Activated CD4-positive, alpha-beta T cell treated with anti-CD3 and anti-CD28 coated beads for 4 hours (primary cell): ENCODE measurements at places on chromosomes 7 and 10.

GRCh38 chr10:15660990-15661389 is 58.7 kb downstream of the ITGA8 start:
- DNase-seq = no peak

- no peak for DNase-seq
Observed at GRCh38 chr7:46259947-46260346, 338.9 kb upstream of the IGFBP3 start.

DNA sequence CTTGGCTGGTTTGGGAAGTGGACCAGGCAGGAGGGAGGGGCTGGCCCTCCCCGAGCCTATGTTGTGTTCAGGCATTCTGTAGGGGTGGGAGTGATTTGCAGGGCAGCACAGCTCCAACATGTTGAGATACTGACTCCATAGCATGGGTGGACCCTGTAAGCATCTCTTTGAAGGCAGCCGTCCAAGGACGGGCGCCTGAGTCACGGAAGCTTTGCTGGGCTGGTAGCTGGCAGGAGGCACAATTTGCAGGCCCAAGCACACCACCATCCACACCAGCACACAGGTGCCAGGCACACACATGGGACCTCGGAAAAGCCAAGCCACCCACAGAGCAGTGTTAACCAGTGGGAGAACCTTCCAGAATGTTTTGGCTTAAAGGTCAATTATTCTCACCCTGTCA is 505.1 kb upstream of the FOXK1 start:
- DNase-seq = no peak

DNA sequence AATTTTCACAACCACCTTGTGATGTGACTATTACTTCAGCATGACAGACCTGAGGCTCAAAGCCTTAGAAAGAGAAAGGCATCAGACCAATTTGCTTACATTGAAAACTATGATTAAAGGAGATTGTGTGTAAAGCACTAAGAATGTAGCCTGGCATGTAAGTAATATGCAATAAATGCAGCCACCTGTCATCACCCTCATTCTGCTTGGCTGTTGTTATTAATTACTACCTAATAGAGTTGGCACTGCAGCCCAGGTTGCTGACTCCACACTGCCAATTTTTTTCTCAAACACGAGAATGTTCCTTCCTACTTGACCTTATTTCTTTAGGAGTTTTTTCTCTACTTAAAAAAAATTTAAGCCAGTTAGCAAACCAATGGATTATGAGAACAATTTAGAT is 61.2 kb upstream of the NPVF start:
- no peak for DNase-seq

DNA sequence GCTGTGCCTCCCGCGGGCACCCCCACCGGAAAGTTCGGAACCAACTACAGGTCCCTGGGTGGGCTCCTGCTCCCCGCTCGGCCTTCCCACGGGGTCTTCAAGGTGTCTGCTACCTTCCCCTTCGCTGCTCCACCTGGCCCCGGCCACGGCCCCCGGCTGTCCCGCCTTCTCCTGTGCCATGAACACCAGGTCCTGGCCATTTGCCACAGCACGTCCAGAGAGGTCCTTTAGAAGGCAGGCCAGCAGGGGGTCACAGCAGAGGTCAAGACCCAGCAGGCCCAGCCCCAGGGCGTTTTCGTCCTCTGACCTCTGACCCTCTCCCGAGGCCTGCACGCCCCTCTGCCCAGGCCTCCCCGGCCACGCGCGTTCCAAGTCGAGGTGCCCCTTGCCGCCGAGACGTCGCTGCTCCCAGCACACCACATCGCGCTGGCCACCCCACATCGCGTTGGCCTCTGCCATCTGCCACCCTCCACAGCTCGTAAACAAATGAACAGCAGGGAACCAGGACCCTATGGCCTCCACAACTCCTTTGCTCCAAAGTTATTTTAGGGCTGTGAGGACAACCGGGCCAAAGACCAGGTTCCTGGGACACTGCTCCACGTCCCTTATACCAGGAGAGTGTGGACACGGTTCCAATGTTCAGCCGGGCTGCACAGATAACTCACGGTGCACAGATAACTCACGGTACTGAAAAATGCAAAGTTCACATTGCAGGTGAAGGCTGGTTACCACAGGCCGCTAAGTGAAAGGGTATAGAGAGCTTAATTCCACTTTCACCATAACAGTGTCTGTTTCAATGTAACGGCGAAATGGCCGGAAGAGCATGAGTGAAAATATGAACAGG is 74.3 kb downstream of the CFAP46 start:
- DNase-seq = no peak

- no peak for DNase-seq
Observed at GRCh38 chr7:95582578-95583293, 13.6 kb downstream of the PDK4 start.

GRCh38 chr7:136957391-136957790 is 88.9 kb downstream of the CHRM2 start:
- DNase-seq = no peak

DNA sequence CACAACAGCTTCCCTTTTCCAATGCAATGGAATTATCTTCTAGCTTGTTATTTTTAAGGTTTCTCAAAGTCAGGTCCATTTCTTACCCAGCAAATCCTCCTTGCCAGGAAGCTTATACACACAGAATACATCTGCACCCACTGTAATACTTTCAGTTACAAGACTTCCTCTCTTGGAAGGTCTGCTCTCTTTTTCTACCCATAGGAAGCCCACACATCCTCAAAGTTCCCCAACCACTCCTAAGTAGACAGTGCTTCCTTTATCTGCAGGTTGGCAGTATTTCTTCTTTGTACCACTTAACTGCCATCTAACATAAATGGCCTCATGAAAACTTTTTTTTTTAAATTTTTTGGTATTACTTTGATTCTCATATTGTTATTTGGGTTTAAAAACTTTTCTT is 155.6 kb downstream of the TAX1BP1 start:
- DNase-seq = no peak

DNA sequence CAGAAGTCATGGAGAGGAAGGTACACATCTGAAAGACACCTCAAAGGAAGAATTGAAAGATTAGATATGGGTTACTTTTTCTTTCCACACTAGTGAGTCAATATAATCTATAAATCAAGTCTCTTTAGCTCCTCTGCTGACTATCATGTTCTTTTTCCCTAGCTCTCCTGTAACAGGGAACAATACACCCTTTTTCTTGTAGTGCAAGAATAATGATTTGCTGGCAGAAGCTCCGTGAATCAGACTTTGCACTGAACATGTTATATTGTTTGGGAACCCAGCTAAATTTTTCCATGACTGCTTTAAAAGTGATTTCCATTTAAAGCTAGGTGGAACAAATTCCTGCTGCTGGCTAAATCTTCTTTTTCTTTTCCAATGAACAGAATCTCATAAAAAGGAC is 756.6 kb upstream of the C7orf33 start:
- no peak for DNase-seq

DNA sequence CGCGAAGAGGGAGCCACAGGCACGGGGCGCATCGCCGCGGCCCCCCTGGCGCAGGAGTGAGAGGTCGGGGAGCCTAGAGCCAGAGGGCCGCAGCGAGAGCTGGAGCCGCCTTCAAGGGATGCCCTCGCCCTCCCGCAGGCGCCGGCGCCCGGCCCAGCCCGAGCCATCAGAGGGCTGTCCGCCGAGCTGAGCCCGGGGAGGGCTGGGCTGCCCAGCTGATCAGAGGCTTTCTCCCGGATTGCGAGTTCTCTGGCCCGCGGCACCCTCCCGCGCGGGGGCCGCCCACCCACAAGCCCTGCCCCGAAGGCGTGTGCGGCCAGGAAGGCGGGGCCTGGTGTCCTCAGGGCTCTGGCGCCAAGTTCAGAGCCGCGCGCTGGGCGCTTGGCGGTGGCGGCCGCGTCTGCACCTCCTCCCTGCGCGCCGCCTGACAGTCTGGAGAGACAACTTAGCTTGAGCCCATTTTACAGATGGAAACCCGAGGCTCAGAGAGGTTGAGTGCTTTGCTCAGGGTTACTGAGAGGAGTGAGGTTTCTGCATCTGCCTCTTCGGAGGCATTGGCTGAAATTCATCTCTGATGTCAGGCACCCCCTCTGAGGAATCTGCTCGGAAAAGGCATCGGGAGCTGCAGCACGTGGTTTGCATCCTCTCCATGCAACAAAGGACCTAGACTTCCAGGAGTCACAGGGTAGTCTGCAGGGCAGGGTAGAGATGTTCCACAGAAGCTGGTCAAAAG is 3.8 kb upstream of the ANTXRL start:
- peak; percentile 50 for DNase-seq

DNA sequence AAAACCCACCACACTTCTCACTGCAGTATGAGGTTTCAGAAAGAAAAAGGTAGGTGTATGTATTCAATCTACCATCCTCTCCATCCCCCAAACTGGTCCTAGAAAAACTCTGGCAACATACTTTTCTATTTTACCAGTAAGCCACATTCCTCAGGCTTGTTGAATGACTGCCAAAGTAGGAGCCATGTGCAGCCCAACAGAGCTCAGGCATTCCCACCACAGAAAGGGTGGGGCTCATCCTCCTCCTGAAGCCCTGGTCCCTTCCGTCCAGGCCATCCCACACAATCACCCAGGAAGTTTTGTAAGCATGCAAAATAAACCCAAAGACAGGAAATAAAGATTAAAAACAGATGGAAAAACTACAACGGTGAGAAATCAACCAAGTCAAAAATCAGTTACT is 57.2 kb downstream of the MAD1L1 start:
- no peak for DNase-seq

DNA sequence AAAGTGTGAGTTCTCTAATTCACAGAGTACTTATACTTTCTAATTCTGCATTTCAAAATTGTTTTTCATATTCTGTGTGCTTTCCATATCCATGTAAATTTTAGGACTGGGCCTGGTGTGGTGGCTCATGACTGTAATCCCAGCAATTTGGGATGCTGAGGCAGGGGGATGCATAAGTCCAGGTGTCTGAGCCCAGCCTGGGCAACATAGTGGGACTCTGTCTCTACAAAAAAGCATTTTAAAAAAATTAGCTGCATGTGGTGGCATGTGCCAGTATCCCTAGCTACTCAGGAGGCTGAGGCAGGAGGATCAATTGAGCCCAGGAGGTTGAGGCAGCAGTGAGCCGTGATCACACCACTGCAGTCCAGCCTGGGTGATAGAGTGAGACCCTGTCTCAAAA is 382.6 kb upstream of the AKR1E2 start:
- no peak for DNase-seq

DNA sequence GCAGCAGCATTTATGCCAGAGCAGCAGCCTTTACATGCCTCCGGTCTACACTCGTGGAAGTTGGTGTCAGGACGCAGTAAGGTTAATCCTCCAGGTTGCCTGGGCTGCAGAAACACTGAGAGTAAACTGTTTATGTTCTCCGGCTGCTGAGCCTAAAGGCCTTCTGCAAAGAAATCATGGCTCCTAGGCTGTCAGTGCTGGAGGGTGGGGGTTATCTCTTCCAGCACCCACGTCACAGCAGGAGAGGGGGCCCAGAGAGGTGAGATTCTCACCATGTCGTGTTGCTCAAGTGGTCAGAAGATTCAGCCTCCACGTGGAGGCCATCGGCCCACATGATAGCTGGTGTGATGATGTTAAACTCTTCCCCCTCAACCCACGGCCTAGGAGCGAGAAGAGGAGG is 41.2 kb downstream of the COL13A1 start:
- no peak for DNase-seq

GRCh38 chr10:14450041-14450491 is 119.3 kb upstream of the FRMD4A start:
- no peak for DNase-seq

GRCh38 chr10:4515721-4516120 is 310.3 kb upstream of the AKR1E2 start:
- no peak for DNase-seq

DNA sequence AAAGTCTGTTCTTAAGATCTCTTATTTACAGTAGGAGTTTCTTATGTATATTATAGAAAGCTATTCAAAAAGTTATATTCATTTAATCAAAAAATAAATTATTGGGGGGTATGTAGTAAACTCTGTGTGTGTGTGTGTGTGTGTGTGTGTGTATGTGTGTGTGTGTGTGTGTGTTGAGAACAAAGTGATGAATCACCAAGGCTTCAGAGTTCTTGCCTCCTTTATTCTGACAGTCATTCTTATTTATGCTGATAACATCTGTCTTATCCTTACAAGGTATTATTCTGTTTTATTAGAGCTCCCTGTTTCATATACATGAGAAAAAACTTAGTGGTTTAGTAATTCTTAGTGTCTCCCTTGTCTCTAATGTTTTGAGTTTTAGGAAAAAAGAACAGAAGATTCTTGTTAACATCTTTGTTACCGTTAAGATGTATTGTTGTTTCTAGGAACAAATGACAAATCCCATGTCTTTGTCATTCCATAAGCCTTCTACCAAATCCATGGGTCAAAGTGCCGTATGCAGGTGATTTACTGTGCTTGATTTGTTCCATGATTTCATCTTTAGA is 424.0 kb downstream of the EXOC4 start:
- no peak for DNase-seq

- DNase-seq = no peak
Observed at GRCh38 chr7:114450431-114450830, 35.8 kb downstream of the FOXP2 start.

GRCh38 chr10:5532618-5533097 is 7.9 kb downstream of the CALML3 start:
- DNase-seq = no peak

- DNase-seq = no peak
Observed at GRCh38 chr7:7709291-7709690, 9.1 kb downstream of the RPA3 start.

DNA sequence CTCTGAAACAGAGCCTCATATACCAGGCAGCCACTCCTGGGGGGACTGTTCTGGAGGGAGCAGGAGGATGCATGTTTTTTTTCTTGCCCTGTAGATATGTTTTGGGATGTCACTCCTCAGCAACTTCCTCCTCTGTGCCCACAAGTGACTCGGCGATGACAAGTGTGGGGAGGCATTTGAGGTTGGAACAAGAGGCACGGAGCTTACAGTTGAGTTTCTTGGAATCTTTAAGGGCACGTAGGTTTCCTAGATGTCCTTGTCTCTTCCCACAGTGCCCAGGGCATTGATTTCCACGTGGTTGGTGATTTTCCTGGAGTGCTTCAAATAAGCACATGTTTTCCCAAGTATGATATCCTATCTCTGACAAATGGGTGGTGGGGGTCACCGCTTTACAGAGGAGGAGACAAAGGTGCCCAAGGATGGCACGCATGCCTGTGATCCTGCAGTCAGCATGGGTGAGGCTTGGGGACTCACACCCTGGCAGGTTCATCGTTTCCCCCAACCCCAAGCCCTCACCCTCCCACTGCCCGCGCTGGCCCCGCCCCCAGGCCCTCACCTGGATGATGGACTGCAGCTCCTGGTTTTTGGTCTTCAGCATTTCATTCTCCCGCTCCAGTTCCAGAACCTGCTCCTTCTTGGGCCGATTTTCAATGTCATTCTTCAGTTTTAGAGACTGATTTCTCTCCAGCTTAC is 95.2 kb upstream of the GNA12 start:
- DNase-seq = no peak

GRCh38 chr7:95324431-95324830 is at the start of gene PON1:
Gene PON1 (minus strand): TSS chr7:95324532. CDS start chr7:95324475, 57 bp downstream.
- no peak for DNase-seq

DNA sequence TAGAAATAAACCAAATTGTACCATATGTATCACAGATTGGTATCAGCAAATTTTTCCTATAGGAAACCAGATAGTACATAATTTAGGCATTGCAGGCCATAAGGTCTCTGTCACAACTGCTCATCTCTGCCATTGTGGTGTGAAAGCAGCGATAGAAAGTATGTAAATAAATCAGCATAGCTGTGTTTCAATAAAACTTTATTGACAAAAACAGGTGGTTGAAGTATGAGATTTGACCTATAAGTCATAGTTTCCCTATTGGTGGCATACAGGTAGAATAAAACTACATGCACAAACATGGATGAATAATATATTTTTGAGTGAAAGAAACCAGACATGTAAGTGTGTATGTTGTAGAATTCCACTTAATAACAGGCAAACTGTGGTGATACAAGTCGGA is 1454.9 kb downstream of the REEP3 start:
- no peak for DNase-seq
